ENCODE measurements at places on chromosomes 1 and 21.

DNA sequence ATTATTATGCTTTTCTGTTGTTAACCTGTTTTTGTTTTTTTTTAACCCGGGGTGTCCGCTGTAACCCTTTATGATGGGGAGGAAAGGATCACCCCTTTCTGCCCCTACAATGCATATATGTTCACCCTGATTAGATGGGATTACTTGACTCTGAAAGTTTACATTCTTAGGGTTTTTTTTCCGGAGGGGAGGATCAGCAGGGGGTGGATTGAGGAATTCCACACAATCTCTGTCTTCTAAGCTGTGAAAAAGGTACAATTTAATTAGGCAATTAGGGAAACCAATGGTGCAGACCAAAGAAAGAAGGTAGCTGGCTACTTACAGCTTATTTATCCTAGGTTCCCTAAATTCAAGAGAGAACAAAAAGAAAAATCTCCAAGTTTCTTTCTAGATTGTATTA is 58.3 kb downstream of the EDEM3 start:
- no peak for DNase-seq

- DNase-seq = peak; percentile 96
These were observed at the start of gene RUNX3 for GRCh38 chr1:24930260-24931145. RUNX3 (minus strand) TSS chr1:24930276; CDS start chr1:24929868, 408 bp downstream.

DNA sequence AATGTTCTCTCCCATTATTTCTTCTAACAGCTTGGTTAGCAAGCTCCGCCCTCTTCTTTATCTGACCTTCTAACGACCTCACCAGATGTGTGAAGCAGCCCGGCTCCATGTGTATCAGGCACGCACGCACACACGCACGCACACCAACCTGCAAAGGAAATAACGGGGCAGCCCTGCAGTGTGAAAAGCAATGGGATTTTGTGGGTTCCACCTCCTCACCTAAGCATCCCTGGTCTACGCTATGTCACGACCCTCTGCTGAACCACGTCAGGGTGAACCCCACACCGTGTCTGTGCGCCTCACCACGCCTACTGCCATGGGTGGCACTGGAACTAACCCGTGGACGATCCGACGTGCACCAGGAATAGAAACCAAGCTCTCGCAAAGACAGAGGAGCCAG is 10.4 kb downstream of the SSU72 start:
- no peak for DNase-seq

GRCh38 chr1:232610192-232610901 is 19.6 kb downstream of the SIPA1L2 start:
- DNase-seq = no peak

- DNase-seq = peak; percentile 79
These were observed 53.1 kb upstream of the LBR start for GRCh38 chr1:225480825-225481434.

- DNase-seq = peak; percentile 19
These were observed at the start of gene OPRD1 for GRCh38 chr1:28811766-28812668. OPRD1 (plus strand) TSS chr1:28812170; CDS start chr1:28812384, 214 bp downstream.

DNA sequence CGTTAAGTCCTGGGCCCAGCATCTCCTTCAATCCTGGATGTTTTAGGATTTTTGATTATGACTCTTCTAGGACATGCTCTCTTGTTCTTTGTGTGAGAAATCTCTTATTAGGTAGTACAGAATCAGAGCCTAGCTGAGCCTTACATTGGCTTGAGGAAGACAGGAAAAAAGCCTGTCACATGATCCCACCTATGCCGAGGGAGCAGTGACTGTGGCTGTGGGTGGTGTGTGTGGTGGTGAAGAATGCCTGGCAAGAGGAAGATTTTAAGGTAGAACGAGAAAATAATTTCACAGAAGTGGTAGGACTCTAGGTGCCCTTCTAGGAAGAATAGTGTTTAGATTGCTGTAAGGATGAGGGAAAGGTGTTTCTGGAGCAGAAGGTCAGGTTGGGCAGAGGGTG is 449.5 kb upstream of the PROX1 start:
- DNase-seq = no peak

GRCh38 chr1:207026104-207026534 is 6.4 kb downstream of the C1orf116 start:
- no peak for DNase-seq

Data from activated CD4-positive, alpha-beta T cell treated with anti-CD3 and anti-CD28 coated beads for 36 hours (primary cell).